CD14-positive monocyte (primary cell): ENCODE measurements at places on chromosomes 2 and 18.

GRCh38 chr18:48944634-48945033, 6.1 kb downstream of the SMAD7 start:
- DNase-seq: no peak

DNA sequence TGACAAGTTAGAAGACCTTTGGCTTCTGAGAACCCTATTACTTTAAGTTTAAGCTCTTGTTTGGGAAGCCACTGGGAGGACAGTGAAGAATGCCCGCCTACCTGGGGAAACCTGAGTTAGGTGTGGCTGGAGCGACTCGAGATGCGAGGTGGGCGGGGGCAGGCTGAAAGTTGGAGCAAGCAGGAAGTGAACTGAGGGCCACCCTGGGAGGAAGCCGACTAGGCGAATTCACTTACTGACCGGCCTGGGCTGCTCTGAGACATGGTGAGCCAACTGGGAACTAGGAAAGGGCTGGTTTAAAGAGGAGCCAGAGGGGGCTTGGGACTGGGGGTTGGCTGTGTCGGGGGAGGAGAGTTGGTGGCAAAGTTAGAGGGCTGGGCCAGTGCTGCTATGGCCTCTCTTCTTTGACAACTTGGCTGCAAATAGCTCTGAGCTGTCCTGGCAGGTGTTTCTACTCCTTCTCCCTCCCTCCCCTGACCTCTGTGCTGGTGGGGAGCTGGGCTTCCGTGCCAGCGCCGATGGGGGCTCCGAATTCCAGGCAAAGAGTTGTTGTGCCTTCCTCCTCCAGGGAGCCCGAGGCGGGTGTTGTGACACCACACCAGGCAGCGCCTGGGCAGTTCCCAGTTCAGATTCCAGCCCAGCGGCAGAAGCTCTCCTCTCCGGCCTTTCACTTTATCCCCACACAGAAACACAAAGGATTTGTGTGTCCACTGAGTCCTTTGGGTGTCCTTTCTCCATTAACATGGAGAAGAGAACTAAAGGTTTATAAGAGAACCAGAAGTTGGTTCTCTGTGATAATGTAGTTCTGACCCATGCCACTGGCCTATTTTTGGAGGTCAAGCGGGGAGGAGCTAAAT, at the start of gene VAMP8:
Gene VAMP8, plus strand, starts transcription at position 201 of the 857 bp plus-strand sequence. Its CDS starts 61 bp downstream, at position 262.
- DNase-seq: peak; percentile 59

DNA sequence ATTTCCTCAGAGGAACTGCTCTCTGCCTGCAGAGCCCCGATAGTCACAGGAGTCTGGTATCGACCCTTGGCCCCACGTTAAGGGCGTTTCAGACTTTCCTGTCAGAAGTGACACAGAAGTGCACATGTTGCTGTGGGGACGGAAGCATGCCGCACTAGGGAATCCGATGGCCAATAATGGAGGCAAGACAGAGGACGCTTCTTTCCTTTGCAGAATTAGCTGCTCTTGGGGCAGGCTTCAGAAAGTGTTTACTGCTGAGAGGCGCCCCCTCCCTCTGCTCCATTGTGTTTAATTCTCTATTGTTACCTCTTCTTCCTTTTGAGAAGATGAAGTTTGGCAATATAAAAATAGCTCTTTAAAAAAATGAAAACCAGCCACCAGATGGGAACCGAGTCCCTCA, 118.6 kb upstream of the EML6 start:
- no peak for DNase-seq

DNA sequence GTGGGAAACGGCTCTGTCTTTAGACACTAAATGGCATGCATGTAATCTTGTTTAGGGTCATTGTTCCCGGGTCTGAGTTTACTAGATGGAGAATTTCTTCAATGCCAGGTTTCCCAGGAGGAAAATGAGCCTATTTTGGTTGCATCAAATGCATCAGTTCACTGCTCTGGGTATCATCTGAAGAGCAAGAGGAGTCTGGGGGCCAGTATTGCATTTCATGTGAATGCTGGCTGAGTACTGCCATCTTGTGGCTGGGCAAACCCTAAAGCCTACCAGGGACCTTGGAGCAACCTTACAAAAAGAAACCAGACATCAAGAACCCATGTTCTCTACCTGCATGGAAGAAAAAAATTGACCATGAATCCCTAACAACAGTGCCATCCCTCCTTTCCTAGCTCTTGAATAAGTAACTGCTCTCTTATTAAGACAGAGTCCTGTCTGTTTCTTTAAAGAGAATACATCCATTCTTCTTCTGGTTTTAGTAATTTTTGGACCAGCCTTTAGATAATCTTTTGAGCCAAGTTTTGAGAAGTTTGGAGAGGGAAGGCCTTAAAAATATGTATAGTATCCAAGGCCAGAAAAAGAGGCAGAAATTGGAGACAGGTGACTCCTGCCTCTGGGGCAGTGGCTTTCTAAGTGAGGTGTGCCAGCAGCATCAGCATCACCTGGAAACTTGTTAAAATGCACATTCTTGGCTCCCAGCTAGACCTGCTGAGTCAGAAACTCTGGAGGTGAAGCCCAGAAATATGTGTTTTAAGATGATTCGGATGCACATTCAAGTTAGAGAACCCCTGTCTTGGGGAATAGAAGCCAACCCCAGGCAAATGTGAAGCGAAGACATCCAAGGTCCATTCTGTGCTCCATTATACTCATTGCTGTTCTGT, 261.0 kb upstream of the CXCR4 start:
- DNase-seq: peak; percentile 74

DNA sequence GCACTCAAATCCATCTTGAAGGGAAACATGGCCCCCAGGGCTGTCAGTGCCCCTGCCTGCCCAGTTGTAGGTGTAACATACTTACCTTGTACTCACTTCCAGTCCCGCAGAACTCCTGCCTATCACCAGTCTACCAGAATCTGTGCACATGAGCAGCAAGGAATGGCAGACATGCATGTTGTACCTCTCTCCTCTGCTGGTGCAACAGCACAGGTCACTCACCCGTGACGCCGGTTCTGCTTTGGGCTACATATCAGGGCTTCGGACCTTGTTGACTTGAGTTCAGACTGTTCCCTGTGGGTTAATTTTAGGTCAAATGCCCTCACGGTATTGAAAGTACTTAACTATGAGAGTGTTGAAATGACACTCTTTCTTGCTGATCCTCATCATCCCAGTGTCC, 215.7 kb downstream of the TPGS2 start:
- no peak for DNase-seq

GRCh38 chr2:96815326-96816126, 542 bp upstream of the CNNM3 start:
- DNase-seq: no peak

GRCh38 chr18:42290318-42291307, 335.6 kb downstream of the PIK3C3 start:
- no peak for DNase-seq

GRCh38 chr2:216664593-216665034, 30.7 kb downstream of the IGFBP5 start:
- DNase-seq: no peak

- DNase-seq: no peak
Observed at GRCh38 chr2:123935405-123935804, 89.7 kb upstream of the CNTNAP5 start.

DNA sequence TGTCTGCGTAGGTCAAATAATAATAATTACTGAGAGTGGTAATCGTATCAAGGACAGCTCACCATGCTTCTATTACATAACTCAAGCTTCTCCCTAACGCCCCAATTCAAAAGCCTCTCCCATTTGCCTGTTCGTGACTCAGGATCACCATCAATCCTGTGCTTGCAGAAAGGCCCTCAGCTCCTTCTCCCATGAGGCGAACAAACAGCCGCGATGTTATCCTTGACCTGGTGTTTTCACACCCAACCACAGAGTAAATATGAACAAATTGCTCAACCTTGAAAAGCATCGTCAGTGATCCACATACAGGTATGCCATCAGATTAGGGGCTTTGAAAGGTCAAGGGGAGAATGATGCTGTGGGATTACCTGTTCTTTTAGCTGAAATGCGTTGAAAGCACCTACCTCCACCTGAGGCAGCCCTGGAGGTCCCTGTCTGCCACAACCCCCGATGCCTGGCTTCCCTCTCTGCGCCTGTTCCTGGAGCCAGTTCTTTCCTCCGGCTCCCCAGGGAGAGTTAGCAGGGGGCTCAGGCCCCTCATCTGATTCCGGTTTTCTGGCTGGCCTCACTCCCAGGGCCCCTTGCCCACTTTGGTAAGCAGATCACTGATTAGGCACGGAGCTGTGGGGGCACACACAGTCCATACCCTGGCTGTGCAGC, 39.1 kb upstream of the ODC1 start:
- no peak for DNase-seq

- no peak for DNase-seq
Observed at GRCh38 chr2:228157841-228158240, 23.6 kb downstream of the SPHKAP start.

- DNase-seq: no peak
Observed at GRCh38 chr2:28403370-28403956, 10.8 kb downstream of the FOSL2 start.

DNA sequence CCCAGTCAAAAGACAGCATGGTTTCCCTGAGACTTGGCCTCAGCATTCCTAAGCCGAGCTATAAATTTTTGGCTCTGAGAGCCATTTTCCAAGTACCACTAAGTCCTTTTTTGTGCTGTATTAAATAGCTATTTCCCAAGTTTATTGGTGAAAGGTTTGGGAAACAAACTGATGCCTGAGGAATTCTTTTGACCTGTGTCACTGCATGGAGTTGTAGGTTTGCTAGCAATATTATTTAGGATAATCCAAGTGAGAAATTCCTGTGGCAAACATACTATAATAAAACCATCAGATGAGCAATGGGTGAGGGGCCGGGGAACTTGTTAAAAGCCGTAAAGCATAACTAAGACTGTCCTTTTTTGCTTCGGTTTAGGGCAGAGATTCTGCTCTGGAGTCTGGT, 28.4 kb downstream of the ARHGAP28 start:
- no peak for DNase-seq

- DNase-seq: no peak
Observed at GRCh38 chr2:8344144-8345097, 337.4 kb upstream of the ID2 start.

DNA sequence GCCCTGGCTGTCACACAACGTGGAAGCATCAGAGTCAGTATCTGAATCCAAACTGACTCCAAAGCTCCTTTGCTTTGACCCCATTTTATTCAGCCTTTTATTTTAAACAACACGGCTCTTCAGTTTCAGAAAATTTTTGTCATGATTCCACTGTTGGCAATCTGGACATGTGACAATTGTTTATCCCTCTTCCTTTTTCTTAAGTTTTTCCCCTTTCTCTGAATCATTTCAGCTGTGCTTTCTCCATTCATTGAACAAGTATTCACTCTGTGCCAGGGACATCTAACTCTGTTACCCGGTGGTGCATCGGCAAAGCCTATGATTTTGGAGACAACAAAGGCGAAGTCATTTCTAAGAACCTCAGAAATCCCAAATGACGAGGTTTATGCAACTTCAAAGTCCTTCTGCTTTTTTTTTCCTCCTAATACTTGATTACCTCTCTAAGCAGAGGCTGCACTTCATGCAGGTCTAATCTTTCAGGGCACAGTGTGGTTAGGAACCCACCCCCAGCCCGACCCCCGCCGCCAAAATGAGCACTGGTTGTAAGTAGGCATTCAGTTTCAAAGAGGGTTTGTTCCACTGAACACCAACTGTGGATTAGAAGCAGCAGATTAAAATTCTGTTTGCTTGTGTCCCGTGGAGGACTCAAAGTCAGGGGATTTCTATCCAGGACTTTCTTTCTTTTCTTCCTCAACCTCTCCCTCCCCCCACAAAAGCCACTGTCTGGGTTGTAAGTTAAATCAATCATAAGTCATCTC, 18.6 kb downstream of the ST6GAL2 start:
- no peak for DNase-seq

GRCh38 chr2:60525899-60526298, 27.6 kb downstream of the BCL11A start:
- no peak for DNase-seq

DNA sequence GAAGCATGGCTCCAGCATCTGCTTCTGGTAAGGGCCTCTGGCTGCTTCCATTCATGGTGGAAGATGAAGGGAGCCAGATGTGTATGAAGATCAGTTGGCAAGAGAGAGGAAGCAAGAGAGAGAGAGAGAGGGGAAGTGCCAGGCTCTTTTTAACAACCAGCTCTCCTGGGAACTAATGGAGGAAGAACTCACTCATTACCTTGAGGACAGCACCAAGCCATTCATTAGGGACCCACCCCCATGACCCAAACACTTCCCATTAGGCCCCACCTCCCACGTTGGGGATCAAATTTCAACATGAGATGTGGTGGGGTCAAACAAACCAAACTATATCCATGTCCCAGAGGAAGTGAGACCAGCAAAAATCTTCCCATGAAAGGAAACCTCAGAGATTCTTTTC, 124.8 kb upstream of the SIX2 start:
- DNase-seq: no peak

DNA sequence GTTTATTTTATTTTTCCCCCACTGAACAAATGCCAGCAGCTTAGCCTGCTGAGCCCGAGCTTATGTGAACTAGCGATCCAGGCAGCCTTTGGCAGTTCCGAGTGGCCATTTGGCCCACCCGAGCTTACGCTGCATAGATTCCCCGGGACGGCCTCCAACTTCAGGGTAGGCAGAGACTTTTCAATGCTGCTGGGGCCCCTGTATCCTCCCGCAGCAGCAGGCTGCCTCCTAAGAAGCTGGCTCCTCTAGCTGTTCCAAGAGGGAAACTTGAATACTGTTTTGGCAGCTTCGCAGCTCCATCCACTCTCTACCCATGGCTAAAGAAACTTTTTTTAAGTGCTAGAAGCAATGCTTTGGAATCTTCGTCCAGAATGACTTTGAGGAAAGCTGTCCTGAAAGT, 295.2 kb downstream of the SS18 start:
- DNase-seq: no peak

DNA sequence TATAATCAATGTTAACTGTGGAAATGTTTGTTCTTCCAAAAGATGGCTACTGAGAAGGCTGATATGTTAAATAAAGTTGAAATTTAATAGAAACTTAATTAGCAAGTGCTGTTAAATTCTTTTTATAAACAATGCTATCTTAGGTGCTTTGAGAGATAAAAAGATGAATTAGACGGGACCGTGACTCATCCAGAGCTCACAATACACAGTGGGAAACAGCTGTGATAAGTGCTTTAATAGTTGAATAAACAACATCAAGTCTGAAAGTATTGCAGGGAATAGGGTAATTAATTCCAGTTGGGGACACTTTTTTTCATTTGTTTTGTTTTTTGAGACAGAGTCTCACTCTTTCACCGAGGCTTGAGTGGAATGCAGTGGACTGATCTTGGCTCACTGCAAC, 85.5 kb upstream of the DTNA start:
- no peak for DNase-seq

DNA sequence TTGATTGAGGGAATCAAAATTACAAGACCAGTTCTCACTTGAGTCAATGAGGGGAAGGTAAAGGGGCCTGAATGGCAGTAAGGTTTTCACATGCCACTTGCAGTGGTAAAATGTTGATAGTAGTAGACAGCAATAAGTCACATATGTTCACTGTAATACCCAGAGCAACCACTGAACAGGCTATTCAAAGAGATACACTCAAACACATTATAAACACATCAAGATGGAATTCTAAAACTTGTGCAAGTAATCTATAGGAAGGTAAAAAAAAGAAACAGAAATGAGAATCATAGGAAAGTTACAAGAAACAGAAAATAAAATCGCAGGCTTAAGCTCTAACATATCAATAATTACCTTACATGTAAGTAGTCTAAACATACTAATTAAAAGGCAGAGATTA, 86.6 kb upstream of the AFF3 start:
- DNase-seq: no peak

GRCh38 chr2:222671259-222672067, at the start of gene MOGAT1:
Gene MOGAT1 (plus strand): TSS chr2:222671658. CDS start chr2:222671786, 128 bp downstream.
- no peak for DNase-seq

- DNase-seq: peak; percentile 79
Observed at GRCh38 chr2:64525317-64525613, 1.1 kb downstream of the AFTPH start.

- DNase-seq: no peak
Observed at GRCh38 chr2:42223855-42224268, 54.7 kb downstream of the EML4 start.

GRCh38 chr2:33893824-33894223, 294.7 kb upstream of the FAM98A start:
- DNase-seq: no peak
